M059J (cell line): ENCODE measurements at places on chromosomes 1 and 21. TPM values are rescaled to one million over a fixed set of nuclear protein-coding genes. Genes with fewer than 3 reads are reported as not detected.

- peak; percentile 68 for DNase-seq
These were observed 19.4 kb downstream of the PLEKHM2 start for GRCh38 chr1:15703562-15703961.

GRCh38 chr1:115317101-115318012, 20.7 kb downstream of the NGF start:
- DNase-seq = peak; percentile 82

DNA sequence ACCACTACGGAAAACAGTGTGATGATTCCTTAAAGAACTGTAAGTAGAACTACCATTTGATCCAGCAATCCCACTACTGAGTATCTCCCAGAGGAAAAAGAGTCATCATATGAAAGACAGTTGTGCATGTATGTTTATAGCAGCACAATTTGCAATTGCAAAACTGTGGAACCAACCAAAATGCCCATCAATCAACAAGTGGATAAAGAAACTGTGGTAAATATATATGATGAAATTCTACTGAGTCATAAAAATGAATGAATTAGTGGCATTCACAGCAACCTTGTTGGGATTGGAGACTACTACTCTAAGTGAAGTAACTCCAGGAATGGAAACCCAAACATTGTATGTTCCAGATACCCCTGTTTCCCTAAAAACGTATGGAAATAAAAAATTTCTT, 337.0 kb upstream of the PTBP2 start:
- DNase-seq = no peak

- DNase-seq = peak; percentile 85
These were observed 690 bp downstream of the C1orf216 start for GRCh38 chr1:35717911-35718476.

The DCST1 gene
- not detected in 2 replicates for total RNA-seq

DNA sequence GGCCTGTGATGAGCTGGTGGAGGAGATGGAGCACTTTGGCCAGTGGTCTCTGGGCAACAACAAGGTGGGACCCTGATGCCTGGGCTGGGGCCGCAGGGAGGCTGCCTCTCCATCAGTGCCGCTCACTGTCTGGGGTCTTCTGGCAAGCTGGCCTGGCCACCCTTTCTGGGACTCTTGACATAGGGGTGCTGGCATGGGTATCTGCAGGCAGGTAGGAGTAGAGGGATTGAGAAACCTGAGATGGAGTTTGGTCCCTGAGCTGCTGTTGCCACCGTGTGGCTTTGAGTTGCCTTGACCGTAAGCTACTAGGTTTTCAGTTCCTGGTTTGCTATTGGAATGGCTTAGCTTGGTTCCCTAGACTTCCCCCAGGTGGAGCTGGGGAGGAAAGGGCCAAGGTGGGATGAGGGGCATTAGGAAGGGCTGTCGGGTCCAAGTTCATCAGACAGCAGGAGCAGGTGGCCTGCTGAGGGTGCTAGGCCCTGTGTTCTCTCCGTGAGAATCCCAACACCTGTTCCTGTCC, 13.2 kb upstream of the MFN2 start:
- DNase-seq = peak; percentile 62

DNA sequence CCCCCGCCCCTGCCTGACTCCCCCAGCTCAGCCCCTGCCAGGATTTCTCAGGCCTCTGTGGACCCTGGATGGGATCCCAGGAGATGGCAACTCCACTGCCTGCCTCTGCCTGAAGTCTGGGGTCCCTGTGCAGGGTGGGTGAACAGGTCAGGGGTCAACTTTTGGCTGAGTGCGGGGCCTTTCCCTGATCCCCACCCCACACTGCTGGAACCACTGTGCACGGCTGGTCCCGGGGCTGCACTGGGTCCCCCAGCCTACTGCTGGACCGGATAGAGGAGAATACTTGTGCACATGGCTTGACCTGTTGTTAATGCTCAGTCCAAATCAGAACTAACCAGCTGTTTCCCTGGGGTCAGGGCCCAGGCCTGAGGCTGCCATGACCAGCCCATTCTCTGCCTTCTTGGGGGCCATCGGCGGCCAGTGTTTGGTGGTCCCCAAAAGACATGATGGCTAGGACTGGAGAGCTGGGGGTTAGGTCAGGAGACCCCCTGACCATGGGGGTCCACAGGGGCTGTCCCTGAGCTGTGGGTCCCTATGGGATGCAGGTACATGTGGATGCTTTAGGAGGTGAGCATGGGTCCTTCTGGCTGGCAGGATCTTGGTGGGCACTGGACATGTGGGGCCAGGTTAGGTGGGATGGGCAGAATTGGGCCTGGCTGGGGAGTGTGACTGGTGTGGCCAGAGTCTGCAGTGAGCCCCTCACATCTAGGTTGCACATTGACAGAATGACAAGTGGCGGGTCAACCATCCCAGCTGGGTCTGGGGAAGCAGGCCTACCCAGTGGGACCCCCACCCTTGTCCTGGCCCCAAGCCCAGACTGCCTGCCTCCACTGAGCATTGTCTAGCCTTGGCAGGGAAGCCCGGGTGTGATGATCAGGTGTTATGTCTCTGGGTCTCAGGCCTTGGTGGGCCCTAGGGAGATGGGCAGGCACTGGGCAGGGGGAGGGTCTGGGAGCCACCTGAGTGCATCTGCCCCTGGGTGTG, 19.0 kb upstream of the ZNF678 start:
- no peak for DNase-seq
